ENCODE measurements at places on chromosomes 16 and 17.

GRCh38 chr16:84995663-84996062 is 15.7 kb downstream of the ZDHHC7 start:
- peaks cover 63% of the 10 kb centered on the region for H3K36me3 ChIP-seq
- DNase-seq: no peak
- peaks cover 29% of the 10 kb centered on the region for H3K4me1 ChIP-seq
- H3K27ac ChIP-seq: peak overlapping the region; percentile 25
- no peak overlapping the region for H3K4me3 ChIP-seq

DNA sequence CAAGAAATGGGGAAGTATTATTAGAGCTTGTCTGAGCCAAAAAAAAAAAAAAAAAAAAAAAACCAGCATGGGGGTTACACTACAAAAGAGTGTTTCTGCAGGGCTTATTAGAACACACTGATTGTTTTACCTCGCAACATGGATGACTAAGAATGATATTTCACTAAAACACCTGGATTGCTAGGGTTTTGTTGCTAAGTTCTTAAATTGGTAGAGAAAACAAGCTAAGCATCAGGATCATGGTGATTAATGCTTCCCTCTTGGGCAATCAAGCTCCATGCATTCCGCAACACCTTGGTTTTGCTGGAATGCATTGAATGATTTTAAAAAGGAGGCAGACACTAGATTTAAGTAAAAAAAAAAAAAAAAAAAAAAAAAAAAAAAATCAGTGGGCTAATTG is 931.4 kb upstream of the CDH8 start:
- DNase-seq: no peak
- no peak overlapping the region for H3K27ac ChIP-seq
- no peaks in the 10 kb centered on the region for H3K36me3 ChIP-seq
- H3K27me3 ChIP-seq: no peaks in the 10 kb centered on the region

- H3K4me3 ChIP-seq: no peak overlapping the region
- H3K27me3 ChIP-seq: peaks cover 3% of the 10 kb centered on the region
- DNase-seq: no peak
- H3K36me3 ChIP-seq: no peaks in the 10 kb centered on the region
Measured at GRCh38 chr16:48000622-48001021, 155.2 kb downstream of the ABCC12 start.

DNA sequence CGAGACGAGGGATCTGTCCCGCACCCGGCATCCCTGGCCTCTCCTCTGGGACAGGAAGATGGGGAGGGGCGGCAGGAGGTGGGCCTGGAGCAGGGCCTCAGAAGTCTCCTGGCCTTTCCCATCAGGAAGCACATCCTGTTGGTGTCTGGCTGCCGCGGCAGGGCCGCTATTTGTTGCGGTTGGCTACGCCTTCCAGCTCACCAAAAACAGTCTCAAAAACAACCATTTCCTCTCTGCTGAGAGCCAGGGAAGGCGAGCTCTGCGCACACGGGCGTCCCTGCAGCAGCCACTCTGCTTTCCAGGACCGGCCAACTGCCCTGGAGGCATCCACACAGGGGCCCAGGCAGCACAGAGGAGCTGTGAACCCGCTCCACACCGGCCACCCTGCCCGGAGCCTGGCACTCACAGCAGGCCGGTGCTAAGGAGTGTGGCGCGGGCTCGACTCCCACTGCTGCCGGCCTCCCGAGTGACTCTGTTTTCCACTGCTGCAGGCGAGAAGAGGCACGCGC is at the start of gene TMEM204:
Gene TMEM204, plus strand, starts transcription at position 224 of the 509 bp plus-strand sequence. CDS start 610 bp downstream, outside the sequence.
- H3K4me1 ChIP-seq: peaks cover 54% of the 10 kb centered on the region
- H3K27me3 ChIP-seq: no peaks in the 10 kb centered on the region
- H3K27ac ChIP-seq: peak within 1 kb of the TSS; percentile 93
- H3K4me3 ChIP-seq: peak within 1 kb of the TSS; percentile 97
- H3K36me3 ChIP-seq: peaks cover 38% of the 10 kb centered on the region

GRCh38 chr17:73760439-73760758 is 116.2 kb upstream of the SDK2 start:
- peaks cover 16% of the 10 kb centered on the region for H3K4me1 ChIP-seq
- H3K4me3 ChIP-seq: no peak overlapping the region
- H3K27ac ChIP-seq: no peak overlapping the region
- no peaks in the 10 kb centered on the region for H3K36me3 ChIP-seq
- no peak for DNase-seq
